Esophagus squamous epithelium (tissue), 5 donors: ENCODE measurements at places on chromosomes 6 and 20. TPM values are rescaled to one million over a fixed set of nuclear protein-coding genes. Genes with fewer than 3 reads are reported as not detected.

The SAMD5 gene
- 6.9 TPM for total RNA-seq

The TSPYL4 gene
- 2.8 TPM for total RNA-seq

The ULBP1 gene
- 0.26 TPM for total RNA-seq

The IP6K3 gene
- 1.7 TPM for total RNA-seq

The SLC32A1 gene
- total RNA-seq = not detected

GRCh38 chr6:131107151-131107550 is 28.1 kb upstream of the AKAP7 start:
- no peaks in the 10 kb centered on the region for H3K27me3 ChIP-seq
- H3K27ac ChIP-seq = no peak overlapping the region
- no peak for DNase-seq
- H3K36me3 ChIP-seq = no peaks in the 10 kb centered on the region

DNA sequence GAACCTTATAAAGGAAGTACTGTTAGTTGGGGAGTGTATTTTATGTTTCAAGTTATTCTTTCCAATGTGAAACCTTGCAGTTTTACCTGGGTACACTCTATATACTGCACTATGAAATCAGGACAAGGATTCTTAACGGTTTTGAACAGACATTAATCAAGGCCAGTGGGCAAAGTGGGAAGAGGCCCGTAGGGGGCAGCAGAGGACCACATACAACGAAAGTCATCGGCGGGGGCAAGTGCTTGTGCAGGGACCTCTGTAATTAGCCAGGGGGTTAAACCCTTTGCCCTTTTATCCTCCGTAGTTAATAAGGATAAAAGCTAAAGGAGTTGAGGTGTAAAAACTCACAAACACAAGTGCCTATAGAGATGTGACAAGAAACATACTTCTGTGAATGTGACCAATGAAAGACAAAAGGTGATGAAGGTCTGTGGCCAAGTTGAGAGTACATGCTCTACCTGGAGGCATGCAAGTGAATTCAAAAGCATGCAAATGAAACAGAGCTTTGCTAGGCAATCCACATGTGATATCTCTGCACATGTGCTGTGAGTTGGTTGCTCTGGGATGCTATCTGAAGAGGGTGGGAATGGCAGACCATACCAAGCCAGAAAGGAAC is 392.7 kb upstream of the MAN1A1 start:
- no peak overlapping the region for H3K27ac ChIP-seq
- DNase-seq = no peak
- H3K27me3 ChIP-seq = no peaks in the 10 kb centered on the region
- no peak overlapping the region for H3K4me3 ChIP-seq
